ENCODE measurements at places on chromosomes 6 and 20.

- DNase-seq, result no peak
Measured at GRCh38 chr6:16434885-16435284, 196.5 kb downstream of the GMPR start.

- no peak for DNase-seq
Measured at GRCh38 chr20:48789781-48790472, 37.9 kb downstream of the PREX1 start.

GRCh38 chr6:29947077-29947980 lies 5.0 kb downstream of the HLA-A start:
- DNase-seq, result no peak

- no peak for DNase-seq
Measured at GRCh38 chr6:36915599-36915998, 29.8 kb downstream of the C6orf89 start.

All from activated T-cell treated with anti-CD3 and anti-CD28 coated beads, Interleukin-2, amount 50 U/mL, for 4 hours (primary cell).